Activated CD4-positive, CD25-positive, alpha-beta regulatory T cell (primary cell): ENCODE measurements at places on chromosomes 3 and 15.

GRCh38 chr3:40731445-40731844, 206.7 kb downstream of the ZNF621 start:
- no peak for DNase-seq

DNA sequence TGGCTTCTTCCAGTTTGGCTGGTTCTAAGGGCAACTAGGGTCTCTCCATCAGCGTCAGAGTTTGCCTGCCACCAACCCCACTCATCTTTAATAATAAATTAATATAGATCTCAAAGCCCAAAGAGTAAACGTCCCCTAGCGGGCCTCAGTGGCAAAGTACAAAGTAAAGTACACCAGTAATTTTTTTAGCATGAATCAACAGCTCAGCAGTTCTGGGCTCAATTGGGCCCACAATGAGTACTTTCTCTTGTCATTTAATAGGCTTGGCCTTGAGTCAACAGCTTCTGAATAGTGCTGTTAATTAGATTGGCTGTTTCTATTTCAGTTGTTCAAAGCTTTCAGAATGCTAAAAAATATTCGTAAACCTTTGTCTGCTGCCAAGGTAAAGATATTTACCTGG, 89.0 kb upstream of the PFN2 start:
- DNase-seq, result no peak

- DNase-seq, result no peak
These were observed 15.3 kb upstream of the ADCY5 start for GRCh38 chr3:123464211-123464610.

- DNase-seq, result no peak
These were observed 39.7 kb upstream of the PLOD2 start for GRCh38 chr3:146200461-146201220.

DNA sequence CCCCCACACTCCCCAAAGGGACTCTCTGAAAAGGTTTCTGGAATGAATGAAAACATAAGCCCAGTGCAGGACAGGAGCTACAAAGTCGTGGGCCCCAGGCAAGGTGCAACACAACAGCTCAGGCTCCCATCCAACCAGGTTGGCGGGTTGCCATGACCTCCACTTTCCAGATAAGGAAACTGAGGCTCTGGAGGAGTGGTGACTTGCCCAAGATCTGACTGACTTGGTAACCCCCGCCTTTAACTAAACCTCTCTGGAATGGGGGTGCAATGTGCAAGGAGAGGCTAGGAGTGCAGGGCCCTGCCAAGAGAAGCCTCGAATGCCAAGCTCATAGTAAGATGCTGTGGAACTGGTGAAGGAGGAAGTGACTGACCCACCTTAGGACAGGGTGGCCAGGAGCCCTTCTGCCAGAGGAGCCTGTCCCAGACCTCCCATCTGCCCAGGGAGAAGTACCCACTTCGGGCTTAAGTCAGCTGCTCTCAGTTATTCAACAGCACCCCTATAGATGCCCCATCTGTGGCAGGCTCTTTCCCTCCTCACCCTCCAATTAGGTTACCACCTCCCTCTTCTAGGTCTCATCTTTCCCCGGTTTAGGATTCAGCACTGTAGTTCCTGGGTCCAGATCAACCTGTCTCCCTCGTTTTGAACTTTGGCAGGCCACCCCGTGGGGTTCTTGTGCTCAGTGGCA, 553 bp upstream of the TNNC1 start:
- DNase-seq, result no peak

GRCh38 chr3:48997714-48998637, 7.9 kb downstream of the P4HTM start:
- DNase-seq, result no peak

GRCh38 chr3:189419038-189419437, 212.2 kb upstream of the TP63 start:
- no peak for DNase-seq

DNA sequence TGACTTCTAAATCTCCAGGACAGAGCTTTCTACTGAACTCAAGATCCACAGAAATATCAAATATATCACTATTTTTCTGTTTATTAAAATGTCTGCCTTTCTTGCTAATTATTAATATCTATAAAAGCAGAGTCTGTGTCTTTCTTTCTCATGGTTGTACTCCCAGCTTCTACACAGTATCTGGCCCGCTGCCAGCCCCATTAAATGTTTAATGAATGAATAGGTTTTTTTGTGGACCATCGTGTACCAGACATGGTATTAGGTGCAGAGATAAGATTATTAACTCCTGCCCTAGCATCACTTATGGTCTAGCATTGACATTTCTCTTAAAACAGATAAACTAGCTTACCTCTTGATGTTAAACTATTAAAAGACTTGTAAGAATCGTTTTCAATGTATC, 111.4 kb upstream of the RBMS3 start:
- no peak for DNase-seq

- DNase-seq, result no peak
These were observed 727.7 kb upstream of the NECTIN3 start for GRCh38 chr3:110343945-110344344.

DNA sequence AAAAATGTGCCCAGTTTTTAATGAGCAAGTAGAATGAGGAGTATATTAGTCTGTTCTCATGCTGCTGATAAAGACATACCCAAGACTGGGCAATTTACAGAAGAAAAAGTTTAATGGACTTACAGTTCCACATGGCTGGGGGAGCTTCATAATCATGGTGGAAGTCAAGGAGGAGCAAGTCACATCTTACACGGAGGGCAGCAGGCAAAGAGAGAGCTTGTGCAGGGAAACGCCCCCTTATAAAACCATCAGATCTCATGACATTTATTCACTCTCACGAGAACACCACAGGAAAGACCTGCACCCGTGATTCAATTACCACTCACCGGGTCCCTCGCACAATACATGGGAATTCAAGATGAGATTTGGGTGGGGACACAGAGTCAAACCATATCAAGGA, 111.7 kb upstream of the CNTN6 start:
- DNase-seq, result no peak

DNA sequence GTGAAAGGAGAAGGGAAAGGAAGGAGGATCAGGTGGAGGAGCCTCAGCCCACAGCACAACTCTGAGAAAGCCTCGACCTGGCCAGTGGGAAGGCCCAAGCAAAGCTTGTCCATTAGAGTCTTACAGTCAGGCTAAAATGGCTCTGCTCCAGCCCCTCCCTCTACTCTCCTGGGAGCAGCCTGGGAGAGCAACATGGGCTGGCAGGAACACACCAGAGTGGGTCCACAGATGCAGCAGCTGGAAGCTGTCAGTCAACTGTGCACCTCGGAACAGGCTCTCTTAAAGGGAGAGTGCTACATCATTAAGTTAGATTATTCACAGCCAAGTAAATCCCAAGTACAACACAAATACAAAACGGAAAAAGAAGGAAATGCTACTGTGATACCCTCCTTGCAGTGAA, 98.0 kb upstream of the LIMD1 start:
- no peak for DNase-seq

DNA sequence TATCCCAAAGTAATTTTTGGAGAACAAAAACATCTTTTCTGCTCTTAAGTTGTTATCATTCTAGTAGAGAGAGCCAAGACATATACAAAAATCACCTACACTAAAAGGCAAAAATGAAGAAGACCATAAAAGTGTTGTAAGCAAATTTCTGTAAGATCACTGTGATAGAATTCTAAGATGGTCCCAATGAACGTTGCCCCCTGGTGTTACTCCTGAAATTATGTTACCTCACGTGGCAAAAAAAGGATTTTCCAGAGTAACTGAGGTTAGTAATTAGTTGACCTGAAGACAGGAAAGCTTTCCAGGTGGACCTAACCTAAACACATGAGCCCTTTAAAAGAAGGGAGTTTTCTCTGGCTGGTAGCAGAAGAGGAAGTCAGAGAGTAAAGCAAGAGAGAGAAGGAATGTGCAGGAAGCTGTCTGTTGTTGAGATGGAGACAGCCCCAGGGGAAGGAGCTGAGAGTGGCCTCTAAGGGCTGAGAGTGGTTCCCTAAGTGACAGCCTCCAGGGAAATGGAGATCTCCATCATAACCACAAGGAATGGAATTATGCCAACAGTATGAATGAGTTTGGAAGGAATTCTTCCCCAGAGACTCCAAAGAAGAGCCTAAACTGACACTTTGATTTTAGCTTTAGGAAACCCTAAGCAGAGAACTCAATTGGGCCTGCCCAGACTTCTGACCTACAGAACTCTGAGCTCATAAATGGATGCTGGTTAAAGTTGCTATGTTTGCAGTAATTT, 205.9 kb downstream of the CD47 start:
- no peak for DNase-seq

GRCh38 chr15:88686166-88686565, 47.4 kb downstream of the ISG20 start:
- no peak for DNase-seq

DNA sequence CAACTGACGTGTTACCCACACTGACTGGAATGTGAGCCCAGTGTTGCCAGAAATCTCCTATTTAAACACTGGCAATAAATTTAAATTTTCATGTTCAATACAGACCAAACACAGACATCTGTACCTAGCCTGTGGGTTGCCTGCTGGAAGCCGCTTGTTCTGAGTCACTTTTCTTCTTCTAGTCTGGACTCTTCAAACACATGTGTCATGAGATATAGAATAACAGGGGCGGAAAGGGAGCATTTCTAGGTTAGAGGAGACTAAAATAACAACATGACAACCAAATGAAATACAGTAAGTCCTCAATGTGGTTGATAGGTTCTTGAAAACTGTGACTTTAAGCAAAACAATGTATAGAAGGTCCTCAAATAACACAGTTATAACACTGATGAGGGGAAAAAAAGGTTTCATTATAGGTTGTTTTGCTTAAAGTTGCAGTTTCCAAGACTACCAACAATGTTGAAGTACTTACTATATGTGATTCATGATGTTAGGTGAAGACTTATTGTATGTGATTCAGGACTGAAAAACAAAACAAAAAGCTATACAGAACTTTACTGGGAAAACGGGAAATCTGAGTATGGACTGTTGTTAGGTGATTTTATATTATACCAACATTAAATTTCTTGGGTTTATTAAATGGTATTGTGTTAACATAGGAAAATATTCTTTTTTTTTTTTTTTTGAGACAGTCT, 63.1 kb downstream of the PRKAR2A start:
- no peak for DNase-seq

GRCh38 chr3:126083913-126084767, at the start of gene SLC41A3:
Gene SLC41A3, minus strand, starts transcription at chr3:126084124. Its CDS starts 15,905 bp downstream, at chr3:126068219.
- DNase-seq, result peak; percentile 72

DNA sequence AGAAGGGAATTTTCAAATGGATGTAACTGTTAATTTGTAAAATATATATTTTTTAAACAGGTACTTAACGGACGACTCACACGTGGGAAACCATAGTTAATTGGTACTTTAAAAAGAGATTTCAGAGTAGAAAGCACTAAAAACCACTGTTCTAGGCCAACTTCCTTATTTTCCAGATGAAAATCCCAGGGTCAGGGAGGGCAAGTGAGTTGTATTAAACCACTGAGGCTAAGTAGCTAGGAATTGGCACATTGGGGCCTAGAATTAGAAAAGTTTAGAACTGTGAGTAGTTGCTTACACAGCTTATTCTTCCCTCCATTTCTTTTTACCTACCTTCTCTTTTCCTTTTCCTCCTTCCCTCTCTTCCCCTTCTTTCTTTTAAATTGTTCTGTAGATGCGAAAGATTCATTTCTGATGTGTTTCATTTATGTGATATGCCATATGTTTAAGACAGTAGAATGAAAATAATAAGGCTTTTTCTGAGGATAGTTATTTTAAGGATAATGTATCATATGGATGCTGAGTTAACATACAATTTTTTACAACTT, 4.1 kb upstream of the UTS2B start:
- DNase-seq, result no peak

DNA sequence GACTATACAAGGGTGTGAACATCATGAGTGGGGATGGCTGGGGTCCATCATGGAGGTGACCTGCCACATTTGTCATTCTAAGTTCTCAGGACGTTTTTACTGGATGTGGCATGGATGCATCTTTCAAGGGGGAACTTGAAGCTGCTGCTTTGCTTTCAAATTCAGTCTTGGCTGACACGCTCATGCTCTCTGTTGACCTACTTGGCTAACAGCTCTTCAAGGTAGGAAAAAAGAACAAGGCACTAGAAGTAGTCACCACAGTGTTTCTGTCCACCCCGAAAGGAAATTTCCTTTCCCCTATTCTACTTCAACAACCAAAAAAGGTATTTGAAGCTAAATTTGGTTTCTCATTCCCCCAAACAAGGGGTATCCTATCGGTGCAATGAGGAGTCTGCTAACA, 15.0 kb downstream of the STIMATE start:
- no peak for DNase-seq

DNA sequence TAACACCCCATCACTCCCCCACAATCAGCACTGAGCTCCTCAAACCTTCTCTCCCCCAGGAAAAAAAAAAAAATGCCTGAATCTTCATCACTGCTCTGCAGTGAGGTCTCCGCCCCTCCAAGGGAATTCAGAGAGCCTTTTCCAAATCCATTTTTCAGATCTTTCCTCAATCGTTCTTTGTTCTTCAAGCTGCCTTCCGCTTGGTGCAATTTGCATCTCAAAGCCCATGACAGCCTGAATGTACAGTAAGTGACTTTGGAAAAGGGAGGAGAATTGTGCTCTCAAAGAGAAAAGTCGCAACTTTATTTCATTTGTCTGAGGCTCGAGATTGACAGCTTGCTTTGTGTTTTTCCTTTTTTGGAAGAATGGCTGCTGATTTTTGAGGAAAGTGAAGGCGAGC, 75.0 kb downstream of the CORO2B start:
- DNase-seq, result no peak

- DNase-seq, result no peak
These were observed 69.2 kb downstream of the DAPK2 start for GRCh38 chr15:63977119-63977518.

DNA sequence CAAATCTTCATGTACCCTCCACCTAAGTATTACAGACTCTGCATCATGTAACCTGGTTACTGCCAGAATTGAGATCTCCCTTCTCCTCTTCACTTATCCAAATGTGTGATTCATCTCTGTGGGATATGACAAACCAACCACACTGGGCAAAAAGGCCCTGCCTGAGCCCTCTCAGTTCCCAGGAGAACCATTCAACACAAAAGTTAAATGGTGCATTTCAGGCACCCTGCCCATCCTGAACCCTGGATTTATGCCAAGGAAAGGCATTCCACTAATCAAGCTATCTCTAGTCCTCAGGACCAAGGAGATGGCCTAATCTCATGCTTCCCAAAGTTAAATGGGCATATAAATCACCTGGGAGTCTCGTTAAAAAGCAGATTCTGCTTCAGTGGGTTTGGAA, 108.5 kb downstream of the TNIK start:
- no peak for DNase-seq

DNA sequence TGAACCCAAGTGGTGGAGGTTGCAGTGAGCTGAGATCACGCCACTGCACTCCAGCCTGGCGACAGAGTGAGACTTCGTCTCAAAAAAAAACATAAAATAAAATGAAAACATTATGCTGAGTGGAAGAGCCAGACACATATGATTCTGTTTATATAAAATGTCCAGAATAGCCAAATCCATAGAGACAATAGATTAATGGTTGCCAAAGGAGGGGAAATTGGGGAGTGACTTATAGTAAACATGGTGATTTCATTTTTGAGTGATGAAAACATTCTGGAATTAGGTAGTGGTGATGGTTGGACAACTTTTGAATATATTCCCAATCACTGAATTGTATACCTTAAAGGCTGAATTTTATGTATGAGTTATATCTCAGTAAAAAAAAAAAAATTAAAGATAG, 172.0 kb upstream of the BFSP2 start:
- no peak for DNase-seq
